ELF-1 (cell line): ENCODE measurements at places on chromosomes 2 and 18.

DNA sequence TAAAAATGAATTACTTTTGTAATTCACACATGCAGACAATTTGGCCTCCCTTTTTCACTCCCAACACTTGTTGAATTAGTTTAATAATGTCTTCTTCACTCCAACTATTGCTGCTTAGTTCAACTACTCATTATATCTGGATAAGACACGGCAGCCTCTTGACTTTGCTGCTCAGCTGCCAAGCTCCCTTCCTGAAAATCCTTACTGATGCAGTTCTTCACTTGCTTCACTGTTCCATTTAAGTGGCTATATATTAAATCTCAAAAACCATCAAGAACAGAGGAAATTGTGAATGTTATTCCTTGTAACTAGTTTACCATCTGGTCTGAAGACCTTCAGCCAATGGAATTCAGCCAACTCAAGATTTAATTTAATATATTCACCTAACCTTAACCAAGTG, 127.1 kb downstream of the NCOA1 start:
- DNase-seq = no peak

DNA sequence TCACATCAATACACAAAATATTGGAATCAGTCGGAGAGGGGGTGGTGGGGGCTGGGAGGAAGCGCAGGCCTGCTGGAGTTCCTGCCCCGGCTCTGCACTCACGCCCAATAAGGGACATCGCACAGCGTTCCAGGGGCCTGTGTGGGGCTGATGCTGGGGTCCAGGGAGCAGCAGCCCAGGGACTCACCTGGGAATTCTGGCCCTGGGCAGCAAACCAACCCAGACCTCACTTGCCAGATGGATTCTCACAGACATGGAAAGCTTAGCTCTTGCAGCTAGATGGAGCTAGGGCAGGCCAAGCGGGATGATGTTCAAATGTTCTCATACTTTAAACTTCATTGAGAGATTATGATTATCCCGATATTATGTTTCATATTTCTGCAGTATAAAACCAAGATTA, 266.6 kb upstream of the TANK start:
- no peak for DNase-seq

GRCh38 chr2:37020212-37020886, 54.0 kb upstream of the STRN start:
- DNase-seq = peak; percentile 4

GRCh38 chr2:63764630-63765029, 77.1 kb upstream of the UGP2 start:
- peak; percentile 27 for DNase-seq

DNA sequence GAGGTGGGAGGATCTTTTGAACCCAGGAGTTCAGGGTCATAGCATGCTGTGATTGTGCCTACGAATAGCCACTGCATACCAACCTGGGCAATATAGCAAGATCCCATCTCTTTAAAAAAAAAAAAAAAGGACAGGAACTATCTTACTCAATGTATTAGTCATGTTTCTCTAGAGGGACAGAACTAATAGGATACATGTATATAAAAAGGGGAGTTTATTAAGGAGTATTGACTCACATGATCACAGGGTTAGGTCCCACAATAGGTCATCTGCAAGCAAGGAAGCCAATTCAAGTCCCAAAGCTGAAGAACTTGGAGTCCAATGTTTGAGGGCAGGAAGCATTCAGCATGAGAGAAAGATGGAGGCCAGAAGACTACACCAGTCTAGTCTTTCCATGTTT, 18.8 kb upstream of the CASP10 start:
- no peak for DNase-seq

DNA sequence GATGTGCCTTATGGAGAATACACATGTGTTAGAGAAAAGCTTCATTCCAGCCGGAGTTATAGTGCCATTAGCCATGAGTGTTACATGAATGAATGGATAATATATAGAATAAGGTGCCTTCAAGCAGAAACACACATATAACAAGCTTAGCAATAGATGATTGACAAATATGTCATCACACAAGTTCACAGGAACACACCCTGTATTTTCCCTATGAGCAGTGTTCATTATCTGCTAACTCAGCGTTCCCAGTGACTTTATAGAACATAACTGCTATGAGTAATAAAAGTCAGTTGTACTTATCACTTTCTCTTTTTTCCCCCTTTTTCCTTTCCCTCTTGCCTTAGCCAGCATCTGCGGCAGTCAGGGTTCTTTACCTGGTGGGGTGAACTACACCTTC, 65.1 kb downstream of the TIMM21 start:
- DNase-seq = no peak

- DNase-seq = no peak
Observed at GRCh38 chr2:15521641-15522181, 39.4 kb downstream of the NBAS start.
